ENCODE measurements at places on chromosomes 7 and 10.

- DNase-seq, result no peak
Measured at GRCh38 chr7:132203021-132203420, 373.2 kb downstream of the PLXNA4 start.

DNA sequence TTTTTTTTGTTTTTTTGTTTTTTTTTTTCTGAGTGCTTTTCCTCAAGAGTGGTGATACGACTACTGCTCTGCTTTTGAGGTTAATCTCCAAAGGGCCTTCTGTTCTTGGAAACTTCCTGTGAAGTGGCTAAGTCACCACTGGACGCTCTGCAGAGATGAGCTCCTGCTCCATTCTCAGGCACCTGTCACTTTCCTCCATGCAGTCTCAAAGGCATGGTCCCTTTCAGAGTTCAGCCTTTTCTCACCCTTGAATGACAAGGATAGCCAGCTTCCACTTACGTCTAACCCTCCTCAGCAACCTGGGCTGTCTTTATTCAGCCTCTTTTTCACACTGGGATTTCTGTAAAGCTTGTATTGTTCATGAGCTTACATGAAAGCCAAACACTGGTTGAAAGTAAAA is 65.8 kb downstream of the BMPER start:
- no peak for DNase-seq

- DNase-seq, result no peak
Measured at GRCh38 chr10:19803676-19804075, 12.6 kb upstream of the PLXDC2 start.

DNA sequence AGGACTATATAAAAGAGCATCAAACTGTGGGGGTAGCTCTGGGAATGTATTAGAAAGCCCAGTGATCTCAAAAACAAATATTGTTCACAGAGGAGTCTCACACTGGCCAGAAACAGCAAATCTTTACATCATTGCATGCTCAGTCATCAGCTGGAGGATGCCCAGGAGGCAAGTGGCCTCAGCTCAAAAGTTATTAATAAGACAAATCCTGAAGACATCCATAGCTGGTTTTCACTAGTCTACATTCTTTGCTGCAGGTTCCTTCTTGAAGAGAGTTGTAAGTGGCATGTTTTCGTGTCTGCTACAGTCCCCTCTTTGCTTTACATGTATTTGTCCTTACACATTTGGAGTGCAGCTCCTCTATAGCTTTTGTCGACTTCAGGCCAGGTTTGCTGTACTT is 8.6 kb upstream of the CCDC7 start:
- no peak for DNase-seq

DNA sequence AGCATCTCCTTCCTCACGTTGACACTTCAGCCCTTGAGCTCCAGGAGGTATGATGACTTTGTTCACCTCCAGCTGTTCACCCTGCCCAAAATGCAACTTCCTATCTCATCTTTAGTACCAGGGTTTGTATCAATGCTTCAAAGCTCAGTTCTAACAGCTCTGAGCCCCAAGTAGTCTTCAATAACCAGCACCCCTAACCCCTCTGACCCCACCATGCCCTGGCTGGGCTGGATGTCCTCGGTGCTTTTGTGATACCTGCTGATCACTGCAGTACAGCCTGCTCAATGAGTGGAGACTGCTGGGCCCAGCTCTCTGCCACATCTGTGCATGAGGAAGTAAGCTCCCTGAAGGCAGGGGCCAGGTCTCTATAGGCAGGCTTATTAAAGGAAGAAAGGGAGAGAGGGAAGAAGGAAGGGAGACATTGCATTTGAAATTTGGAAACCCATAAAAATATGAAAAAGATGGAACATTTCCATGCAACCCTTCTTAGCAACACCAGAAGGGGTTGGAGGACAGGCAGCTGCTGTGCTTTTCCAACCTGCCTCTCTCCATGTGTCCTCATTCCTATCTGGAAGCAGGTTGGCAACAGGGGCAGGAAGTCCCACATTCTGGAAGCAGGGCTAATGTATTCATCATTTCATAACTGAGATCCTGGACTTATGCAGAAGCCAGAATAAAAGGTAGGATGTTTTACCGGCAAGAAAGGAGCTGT is 756.1 kb downstream of the GRID1 start:
- DNase-seq, result no peak

- no peak for DNase-seq
Measured at GRCh38 chr10:122476333-122476695, 15.0 kb downstream of the HTRA1 start.

DNA sequence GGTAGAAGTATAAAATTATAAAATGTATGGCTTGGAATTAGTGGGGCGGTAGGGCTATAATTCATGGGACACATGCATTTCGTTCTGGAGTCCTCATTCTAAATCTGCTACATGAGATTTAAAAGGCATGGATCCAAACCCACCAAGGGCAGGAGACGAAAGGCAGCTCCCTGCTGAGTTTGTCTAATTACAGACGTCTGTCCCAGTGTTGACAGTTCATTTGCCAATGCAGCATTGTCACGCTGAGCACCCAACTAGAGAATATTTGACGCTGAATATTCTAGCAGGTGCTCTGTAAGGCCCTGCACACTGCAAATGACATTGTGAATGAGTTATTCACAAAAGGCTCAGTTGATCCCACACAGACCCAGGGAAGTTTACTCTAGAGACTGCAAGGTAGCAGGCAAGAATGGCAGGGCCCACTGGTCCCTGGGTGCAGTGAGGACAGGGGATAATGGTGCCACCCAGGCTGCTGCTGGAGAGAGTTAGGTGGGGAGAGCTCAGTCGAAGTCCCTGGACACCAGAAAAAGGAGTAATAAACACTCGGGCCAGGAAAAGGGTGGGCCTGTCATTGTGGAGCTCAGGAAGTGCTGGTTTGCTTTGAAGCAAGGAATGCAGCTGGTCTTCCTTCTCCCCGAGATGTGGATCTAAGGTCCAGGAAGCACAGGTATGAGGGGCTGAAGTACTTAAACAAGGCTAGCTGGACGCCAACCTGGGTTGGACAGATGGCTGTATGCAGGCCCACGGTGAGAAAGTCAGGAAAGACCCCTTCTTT is 75.0 kb upstream of the JCAD start:
- DNase-seq, result no peak

DNA sequence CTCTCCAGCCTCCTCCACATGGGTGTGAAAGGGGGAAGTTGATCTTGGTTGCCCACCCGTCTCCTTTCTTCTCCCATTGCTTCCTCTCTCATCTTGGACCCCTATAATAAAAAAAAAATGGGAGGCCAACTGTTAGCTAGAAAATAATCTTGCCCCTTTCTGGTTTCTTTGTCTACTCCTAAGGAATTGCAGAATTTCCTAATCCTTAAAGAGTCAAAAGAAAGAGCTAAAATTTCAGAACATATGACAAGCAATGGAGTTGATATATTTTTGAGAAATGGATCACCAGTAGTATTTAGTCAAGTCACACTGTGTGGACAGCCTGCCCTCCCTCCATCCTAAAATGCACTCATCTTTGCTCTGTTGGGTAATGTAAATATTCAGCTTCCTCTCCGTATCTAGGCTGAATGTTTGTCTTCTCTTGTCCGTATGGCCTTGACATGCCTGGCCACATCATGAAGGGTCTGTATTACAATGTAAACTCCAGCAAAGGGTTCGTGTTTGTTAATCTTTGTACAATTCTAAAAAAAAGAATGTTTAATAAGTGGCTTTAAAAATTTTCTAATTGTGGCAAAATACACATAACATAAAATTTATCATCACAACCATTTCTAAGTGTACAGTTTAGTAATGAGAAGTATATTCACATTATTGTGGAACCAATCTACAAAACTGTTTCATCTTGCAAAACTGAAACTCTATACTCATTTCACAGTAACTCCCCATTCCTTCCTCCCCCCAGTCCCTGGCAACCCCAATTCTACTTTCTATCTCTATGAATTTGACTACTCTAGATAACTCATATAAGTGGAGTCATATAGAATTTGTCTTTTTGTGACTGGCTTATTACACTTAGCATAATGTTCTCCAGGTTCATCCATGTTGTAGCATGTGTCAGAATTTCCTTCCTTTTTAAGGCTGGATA is 71.5 kb downstream of the ZNF92 start:
- DNase-seq, result no peak

DNA sequence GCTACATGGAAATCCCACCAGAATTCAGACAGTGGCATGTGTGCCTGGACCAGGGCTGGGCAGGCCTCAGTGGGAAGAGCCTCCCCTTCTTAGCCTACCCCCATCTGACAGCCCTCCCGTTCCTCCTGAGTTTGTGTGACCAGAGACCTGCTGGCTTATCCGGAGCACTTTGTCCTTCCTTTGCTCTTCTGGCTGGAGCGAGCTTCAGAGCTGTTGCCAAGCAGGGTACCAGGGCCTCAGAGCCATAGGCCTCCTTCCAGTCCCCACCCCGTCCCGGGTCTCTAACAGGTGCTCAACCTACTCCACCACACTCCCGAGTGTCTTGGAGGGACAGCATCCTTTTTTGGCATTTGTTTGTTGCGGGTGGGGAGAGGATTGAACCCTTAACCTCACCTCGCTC is 26.5 kb upstream of the TRIM8 start:
- no peak for DNase-seq

DNA sequence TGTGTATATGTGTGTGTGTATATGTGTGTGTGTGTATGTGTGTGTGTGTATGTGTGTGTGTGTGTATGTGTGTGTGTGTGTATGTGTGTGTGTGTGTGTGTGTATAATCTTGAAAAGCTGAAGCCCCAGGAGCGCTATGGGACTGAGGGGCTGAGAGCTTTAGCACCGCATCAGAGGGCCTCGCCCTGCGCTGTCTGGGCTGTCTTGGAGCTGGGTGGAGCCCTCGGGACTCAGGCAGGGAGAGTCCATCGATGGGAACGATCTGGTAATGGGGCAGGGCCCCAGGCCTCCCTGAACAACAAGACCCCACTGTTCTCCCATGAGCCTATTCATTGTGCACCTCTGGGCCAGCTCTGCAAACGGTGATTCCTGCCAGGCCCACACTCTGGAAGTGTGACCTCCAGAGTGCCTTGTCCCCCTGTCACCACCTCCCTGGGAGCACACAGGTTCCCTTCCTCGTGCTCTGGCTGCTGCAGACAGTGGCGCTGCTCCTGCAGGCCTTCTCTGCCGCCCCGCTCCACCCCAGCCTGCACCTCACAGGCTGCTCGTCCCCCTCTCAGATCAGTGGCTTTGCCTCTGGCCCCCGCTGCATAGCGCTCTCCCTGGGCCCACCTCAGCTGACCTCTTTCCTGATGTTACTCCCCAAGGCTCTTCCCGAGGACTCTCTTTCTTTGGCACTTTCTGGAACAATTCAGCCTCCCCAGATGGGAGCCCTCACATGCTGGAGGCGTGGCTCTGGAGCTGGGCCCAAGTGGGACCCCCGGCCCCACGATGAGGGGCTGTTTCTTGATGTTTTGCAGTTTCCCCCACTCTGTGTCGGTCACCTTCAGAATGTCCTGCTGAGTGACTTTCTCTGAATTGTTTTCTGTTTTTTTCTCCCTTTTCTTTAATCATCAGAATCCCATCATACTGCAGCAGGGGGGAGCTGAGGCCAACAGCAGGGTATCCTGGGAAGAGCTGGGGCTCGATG is 542.2 kb upstream of the FOXK1 start:
- DNase-seq, result no peak

GRCh38 chr7:47326220-47326619 is 255.7 kb downstream of the TNS3 start:
- DNase-seq, result no peak

GRCh38 chr7:151810441-151811232 is 66.3 kb downstream of the PRKAG2 start:
- DNase-seq, result no peak

Data from NCI-H1105 (cell line).